ENCODE measurements at places on chromosomes 16 and 17.

DNA sequence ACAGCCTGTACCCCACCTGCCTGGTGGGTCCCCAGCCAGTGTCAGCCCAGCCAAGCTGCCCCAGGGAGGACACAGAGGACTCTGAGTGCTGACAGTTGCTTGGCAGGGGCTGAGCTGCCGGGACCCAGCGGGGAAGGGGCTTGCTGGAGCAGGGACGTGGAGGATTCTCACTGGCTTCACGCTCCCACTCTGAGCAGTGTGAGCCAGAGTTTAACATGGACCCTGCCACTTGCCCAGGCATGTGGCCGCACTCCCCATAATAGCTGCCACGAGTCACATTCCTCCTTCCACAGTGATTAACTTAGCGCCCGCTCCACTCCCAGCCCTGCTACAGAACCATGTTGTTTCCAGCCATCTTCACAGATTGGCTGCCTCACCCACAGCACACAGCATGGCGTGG, 31.2 kb downstream of the SREBF1 start:
- DNase-seq, result no peak

- DNase-seq, result no peak
Measured at GRCh38 chr16:86379505-86379846, 130.9 kb upstream of the FOXF1 start.

DNA sequence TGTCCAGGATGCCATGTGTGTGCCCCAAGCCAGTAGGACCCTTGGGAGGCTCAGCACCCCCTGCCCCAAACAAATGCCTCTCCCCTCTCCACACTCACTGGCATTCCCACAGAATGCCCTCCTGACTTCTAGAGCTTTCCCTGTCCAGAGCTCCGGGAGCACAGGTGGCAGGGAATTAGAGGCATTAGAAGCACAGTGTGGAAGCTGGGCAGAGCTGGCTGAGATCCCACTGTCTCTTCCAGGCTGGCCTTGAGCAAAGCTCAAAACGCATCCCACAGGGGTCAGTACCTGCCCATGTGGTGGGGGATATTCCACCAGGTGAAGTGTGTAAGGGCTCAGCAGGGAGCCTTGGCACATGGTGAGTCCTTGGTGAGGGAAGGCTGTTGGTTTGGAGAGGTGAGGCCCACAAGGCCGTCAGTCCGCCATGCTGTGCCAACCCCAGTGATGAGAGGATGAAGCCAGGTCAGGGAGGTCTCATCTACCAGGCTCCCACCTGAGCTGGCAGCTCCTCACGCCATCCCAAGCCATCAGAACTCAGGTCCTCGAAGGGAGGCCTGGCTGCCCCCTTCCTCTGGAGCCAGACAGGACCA, 18.1 kb downstream of the ENDOV start:
- DNase-seq, result no peak

DNA sequence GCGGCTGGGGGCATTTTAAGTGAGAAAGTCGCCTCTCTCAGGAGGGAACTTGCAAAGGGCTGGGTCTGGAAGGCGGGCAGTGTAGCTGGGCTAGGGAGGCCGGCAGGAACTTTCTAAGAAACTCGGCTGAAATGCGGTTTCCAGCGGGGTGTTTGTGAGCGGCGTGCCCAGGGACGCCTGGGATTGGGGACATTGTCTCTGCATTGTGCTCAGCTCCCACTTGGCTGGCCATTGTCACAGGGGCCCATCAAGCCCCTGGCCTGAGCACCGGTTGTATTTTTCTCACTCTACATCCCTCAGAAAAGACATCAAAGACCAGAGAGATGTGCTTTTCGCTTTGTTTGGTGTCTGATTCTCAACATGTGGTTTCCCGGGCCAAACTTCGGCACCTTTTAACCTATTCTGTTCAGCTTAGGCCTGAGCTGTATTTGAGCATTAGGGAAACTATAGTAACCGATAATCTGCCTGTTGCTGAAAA, 291.1 kb upstream of the IRX3 start:
- no peak for DNase-seq

DNA sequence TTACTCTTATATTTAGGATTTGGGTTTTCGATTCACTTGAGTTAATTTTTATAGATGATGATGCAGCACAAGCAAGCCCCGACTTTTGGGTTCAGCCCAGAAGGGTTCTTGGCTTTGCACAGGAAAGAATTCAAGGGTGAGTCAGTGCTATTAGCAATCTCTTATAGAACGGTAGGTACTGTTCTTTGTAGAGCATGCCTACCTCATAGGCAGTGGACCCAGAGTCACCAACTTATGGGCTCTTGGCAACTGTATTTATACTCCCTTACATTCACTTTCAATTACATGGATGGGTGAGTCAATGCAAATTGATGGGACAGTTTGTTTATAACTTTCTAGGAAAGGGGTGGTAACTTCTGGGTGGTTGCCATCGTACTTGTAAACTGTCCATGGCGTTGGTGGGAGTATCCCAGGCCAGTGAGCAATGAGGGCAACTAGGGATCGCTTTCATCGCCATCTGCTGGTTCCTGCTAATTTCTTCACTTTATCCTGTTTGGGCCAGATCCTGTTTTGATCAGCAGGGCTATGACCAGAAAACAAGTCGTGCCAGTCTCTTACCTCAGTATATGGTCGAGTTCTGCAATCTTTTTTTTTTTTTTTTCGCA, 362.6 kb downstream of the CNTNAP4 start:
- no peak for DNase-seq

DNA sequence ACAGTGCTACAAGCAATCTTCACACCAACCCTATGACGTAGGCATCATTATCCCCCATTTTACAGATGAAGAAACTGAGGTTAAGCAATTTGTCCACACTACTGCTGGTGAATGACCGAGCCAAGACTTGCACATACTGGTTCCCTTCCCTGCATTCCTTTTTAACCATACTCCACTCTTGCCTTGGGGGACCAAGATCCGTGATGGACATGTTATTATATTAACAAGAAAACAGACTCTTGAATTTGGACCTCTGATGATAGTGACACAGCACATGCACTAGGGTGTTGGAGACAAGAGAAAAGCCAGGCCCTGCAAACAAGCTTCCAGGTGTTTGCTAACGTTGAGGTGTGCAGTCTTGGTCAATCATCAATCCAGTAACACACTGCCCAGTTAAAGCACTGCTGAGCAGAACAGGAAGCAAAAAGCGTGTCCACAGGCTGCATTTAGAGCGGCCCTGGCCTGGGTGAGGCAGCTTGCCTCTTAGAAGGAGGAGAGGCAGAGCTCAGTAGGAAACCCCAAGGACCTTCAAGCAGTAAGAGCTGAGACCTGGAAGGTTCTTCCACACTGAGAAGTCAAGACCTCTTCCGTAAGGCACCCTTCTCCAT, 36.7 kb downstream of the HNF1B start:
- DNase-seq, result no peak

- DNase-seq, result no peak
Measured at GRCh38 chr16:54067322-54068065, 219.1 kb downstream of the IRX3 start.

GRCh38 chr17:5467416-5467815, 1.4 kb downstream of the DHX33 start:
- DNase-seq, result no peak

- DNase-seq, result no peak
Measured at GRCh38 chr16:11470676-11471415, 115.9 kb downstream of the LITAF start.

DNA sequence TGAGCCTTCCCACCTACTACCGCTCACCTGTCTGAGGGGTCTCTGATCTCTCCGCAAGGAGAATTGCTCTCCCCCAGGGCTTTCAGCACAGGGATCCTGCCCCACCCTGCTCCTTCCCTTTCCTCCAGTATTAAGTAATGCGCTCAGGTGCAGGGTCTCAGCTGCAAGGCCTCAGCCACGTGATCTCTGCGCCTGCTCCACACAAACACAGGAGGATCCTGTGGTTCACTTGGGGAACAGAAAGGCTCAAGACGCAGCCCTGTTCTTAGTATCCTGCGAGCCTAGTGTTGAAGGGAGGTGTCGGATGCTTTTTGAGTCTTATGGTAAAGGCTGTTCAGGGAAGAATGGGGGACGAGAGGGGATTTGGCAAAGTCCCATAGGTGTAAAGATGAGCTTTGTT, 41.6 kb upstream of the GCSH start:
- DNase-seq, result no peak

GRCh38 chr16:23296994-23297393, 5.1 kb upstream of the SCNN1B start:
- no peak for DNase-seq

GRCh38 chr17:58331815-58332777, 3.5 kb upstream of the TSPOAP1 start:
- no peak for DNase-seq

DNA sequence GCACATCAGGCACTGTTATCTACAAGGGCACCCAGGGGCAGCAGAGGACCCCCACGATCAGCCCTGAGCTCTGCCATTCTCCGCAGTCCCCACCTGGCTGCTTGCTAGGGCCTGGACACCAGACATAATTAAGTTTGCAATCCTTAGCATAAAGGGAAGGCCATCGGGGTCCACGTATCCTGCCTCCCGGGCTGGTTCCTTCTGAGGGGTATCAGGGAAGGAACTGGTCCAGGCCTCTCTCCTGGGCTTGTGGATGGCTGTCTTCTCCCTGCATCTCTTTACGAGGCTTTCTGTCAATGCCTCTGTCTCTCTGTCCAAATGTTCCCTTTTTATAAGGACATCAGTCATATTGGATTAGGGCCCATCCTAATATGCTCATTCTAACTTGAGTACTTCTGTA, 77.8 kb downstream of the CYLD start:
- DNase-seq, result no peak

- no peak for DNase-seq
Measured at GRCh38 chr17:77802333-77802615, 156.2 kb upstream of the TNRC6C start.

GRCh38 chr16:58507963-58508670, 7.2 kb upstream of the SETD6 start:
- no peak for DNase-seq

DNA sequence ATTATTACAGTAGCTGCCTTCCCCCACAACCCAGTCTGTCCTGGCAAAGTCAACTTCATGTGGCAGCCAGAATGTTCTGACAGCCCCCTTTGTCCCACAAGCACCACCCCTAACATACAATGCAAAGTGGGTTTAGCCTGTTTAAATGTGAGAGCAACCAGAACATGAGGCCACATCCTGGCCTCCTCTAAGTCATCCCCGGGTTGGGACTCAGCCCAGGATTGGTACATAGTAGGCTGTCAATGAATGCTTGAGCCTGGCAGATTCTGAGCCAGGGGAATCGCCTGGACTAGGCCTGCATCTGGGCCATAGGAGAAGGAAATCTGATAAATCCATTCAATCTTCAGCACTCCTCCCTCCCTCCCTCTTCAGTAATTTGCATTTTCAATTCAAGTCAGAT, 4.3 kb upstream of the ITGA3 start:
- DNase-seq, result no peak

DNA sequence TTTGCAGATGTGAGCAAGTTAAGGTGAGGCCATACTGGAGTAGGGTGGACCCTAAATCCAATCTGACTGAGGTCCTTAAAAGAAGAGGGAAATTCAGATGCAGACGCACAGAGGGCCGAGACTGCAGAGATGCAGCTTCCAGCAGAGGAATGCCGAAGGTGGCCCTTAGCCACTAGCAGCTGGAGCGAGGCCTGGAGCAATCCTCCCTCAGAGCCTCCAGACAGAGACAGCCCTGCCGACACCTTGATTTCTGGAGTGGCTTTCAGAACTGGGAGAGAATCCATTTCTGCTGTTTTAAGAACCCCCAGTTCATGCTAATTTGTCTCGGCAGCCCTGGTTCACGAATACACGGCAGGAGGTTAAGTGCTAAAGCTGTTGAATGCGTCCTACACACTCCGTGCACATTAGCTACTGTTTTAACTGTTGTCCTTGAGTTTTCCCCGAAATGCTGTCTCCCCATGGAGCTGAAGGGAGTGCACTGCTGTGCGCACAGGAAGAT, 135.5 kb downstream of the IRF8 start:
- no peak for DNase-seq

- no peak for DNase-seq
Measured at GRCh38 chr16:73233846-73234424, 186.0 kb upstream of the ZFHX3 start.

DNA sequence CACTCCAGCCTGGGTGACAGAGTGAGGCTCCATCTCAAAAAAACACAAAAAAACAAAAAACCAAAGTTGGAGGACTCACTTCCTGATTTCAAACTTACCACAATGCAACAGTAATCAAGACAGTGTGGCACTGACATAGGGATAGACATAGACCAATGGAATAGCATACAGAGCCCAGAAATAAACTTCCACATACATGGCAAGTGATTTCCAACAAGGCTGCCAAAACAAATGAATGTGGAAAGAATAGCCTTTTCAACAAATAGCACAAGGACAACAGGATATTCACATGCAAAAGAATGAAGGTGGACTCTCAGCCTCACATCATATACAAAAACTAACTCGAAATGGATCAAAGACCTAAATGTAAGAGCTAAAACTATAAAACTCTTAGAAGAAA, 36.8 kb upstream of the RASD1 start:
- DNase-seq, result no peak

GRCh38 chr16:35745191-35745590, 2285.8 kb downstream of the TP53TG3F start:
- no peak for DNase-seq

- DNase-seq, result no peak
Measured at GRCh38 chr17:41571561-41572434, at the start of gene KRT9. Gene KRT9, minus strand, starts transcription at chr17:41572059. Its CDS starts 67 bp downstream, at chr17:41571992.

GRCh38 chr17:42563543-42563942, 1.6 kb downstream of the COASY start:
- no peak for DNase-seq

- DNase-seq, result no peak
Measured at GRCh38 chr17:49595980-49596379, 20.3 kb downstream of the NXPH3 start.

DNA sequence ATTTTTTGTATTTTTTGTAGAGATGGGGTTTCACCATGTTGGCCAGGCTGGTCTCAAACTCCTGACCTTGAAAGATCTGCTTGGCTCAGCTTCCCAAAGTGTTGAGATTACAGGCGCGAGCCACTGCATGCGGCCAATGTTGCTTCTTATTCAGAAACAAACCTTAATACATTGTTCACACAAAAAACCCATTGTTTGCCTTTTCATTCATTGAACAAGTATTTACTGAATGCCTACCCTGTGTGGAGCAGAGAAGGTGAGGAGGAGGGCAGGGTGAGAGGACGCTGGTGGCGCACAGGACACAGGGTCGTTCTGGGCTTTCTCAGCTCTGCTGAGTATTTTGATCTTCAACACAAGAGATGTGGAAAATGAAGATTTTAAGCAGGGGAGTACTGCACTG, 8.0 kb upstream of the KRT23 start:
- DNase-seq, result no peak

GRCh38 chr17:35531160-35531559, 6.3 kb downstream of the SLFN12L start:
- no peak for DNase-seq

- no peak for DNase-seq
Measured at GRCh38 chr16:24758373-24758772, 28.9 kb downstream of the TNRC6A start.

DNA sequence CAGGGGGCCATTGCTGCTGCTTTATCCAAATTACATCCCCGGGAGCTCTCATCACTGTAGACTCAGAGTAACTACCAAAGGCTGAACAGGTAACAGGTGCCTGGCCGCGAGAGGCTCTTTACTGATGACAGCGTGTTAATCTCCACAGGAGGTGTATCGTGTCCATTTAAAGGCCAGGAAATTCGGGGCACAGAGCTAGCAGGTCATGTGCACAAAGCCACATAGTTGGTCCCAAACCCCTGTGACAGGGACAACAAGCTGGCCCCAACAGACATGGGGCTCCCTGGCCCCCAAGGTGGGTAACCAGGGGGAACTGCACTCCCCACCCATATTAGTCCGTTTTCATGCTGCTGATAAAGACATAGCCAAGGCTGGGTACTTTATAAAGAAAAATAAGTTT, 55.3 kb upstream of the RBFOX3 start:
- DNase-seq, result no peak

GRCh38 chr16:80607204-80607603, 66.4 kb downstream of the DYNLRB2 start:
- DNase-seq, result no peak

GRCh38 chr16:88550246-88550661, 19.9 kb upstream of the ZC3H18 start:
- DNase-seq, result no peak
